ENCODE measurements at places on chromosomes 5 and 9.

DNA sequence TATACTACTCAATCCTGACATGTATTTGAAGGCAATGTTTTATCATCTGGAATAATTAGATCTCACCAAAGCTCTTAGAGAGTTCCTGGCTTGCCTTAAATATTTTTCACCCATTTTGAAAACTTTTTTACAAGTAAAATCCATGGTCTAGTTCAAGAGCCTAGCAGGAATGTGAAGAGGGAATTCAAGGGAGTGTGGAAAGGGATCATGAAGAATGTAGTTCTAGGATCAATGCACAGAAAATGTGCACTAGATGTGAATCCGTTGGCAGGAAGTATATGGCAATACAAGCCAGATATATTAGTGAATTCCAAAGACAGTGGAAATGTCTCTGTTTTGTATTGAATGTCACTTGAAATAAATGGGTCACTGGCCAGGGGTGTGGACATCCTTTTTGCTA lies 167.9 kb upstream of the MOCS2 start:
- no peak for DNase-seq

DNA sequence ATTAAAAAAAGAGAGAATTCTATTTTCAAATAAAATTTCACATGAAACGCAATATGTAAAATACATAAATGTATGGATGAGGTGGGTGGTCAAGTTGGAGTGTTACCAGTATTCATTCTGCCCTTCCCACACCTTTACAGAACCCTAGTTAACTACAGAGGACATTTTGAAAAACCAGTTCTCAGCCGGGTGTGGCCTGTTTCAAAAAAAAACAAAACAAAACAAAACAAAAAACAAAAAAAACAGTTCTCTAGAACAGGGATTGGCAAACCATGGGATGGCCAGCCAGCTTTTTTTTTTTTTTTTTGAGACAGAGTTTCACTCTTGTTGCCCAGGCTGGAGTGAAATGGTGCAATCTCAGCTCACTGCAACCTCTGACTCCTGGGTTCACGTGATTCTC lies 28.4 kb upstream of the HK3 start:
- no peak for DNase-seq

DNA sequence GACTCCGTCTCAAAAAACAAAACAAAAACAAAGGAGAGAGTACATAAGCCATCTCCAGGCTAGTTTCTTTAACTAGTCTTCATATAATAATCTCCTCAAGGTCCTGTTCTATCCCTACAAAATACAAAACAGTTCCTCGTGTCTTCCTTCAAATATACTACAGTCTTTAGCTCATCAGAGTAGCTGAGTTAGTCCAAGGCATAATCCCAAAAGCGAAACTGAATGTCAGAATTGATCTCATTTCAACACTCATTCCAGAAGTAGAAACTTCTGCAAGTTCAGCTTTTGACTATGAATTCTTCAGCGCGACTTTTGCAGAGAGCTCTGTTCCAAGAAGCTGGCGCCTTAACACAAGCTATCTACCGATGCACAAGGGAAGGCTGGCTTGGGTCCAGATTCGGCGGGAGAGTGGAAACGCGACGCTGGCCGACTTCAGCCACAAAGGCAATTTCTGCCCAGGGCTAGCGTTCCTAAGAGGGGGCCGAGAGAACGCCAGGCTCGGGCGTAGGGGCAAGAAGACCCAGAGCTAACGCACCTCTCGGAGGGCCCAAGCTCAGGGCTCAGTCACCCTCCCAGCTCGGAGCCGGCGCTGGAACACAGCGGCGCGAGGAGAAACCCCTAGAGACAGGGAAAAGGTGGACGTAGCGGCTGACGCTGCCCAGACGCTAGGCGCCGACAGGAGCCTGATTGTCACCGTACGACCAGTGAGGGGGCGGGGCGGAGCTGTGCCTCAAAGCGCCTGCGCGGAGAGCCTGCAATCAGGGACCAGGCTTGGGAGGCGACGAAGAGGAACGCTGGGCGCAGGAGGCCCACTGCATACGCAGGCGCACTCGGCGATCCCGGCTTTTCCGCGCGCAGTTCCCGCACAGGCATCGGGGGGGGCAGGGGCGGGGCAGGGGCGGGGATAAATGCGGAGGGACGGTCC lies 469 bp upstream of the HSDL2 start:
- DNase-seq = peak; percentile 98

- no peak for DNase-seq
Measured at GRCh38 chr5:22947921-22948320, 94.8 kb upstream of the CDH12 start.

GRCh38 chr5:123696921-123697341 lies 185.0 kb downstream of the CSNK1G3 start:
- no peak for DNase-seq

DNA sequence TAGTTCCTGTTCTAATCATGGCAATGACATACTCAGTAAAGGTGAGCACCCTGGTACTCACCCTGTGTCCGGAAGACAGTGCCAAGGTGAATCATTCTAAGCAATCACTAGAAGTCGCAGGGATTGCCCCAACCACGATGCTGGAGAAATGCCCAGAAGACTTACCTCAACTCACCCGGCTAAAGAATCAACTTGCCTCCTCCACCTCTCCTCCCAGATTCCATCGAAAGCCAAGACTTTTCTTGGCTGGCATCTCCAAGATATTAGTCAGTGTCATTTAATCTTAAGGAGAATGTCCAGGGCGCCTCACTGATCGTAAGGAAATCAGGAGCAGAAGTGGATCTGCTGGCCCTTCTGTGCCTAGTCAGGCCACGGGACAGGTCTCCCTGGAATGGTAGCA lies 204.9 kb downstream of the ERCC6L2 start:
- no peak for DNase-seq

All from Kasumi-1 (cell line).